ENCODE measurements at places on chromosomes 6 and 20.

DNA sequence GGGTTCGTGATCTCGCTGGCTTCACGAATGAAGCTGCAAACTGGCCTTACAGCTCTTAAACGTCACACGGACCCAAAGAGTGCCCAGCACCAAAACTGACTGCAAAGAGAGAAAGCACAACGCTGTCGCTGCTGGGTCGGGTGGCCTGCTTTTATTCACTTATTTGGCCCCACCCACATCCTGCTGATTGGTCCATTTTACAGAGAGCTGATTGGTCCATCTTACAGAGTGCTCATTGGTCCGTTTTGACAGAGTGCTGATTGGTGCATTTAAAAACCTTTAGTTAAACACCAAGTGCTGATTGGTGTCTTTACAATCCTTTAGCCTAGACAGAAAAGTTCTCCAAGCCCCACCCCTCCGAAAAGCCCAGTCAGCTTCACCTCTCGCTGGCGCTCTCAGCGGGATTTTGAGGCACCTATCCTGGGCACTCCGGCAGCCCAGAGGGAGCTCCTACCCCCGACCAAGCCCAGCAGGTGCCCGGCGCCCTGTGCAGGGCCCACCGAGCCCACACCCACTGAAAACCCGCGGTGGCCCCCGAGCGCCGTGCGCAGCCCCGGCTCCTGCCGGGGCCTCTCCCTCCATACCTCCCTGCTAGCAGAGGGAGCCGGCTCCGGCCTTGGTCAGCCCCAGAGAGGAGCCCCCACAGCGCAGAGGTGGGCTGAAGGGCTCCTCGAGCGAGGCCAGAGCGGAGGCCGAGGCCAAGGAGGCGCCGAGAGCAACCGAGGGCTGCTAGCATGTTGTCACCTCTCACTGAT, 40.0 kb upstream of the SMAP1 start:
- DNase-seq = no peak

DNA sequence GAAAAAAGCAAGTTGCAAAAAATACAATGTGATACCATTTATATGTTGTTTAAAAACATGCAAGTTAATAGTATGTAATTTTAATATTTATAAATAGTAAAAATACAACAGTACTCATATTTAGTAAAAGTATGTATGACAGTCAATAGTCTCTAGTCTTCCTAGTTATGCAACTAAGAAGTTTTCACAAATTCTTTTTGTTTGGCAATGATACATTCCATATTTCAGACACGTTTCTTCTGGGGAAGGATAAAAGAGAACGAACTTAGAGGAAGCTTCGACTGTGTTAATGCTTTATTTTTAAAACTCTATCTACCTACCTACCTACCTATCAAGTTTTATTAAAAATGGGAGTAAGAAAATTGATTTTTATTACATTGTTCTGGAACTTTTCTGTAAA, 77.7 kb downstream of the UBE3D start:
- no peak for DNase-seq

DNA sequence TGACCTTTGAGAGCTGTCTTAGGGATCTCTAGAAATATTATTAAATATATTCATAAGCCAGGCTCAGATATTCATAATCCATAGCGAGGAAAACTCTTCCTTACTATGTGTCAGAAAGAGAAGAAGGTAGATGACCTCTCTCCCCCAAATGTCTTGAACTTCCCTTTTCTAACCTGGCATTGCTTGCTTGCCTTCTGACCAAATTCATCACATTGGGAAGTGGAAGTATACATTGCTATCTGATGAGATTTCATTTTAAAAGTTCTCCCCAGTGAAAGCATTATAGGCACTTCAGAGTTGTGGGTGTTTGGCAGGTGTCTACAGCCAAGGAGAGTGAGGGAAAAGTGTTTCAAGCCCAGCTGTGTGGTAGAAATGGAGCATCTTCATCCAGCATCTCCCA, 197.3 kb downstream of the ZFAND3 start:
- no peak for DNase-seq

DNA sequence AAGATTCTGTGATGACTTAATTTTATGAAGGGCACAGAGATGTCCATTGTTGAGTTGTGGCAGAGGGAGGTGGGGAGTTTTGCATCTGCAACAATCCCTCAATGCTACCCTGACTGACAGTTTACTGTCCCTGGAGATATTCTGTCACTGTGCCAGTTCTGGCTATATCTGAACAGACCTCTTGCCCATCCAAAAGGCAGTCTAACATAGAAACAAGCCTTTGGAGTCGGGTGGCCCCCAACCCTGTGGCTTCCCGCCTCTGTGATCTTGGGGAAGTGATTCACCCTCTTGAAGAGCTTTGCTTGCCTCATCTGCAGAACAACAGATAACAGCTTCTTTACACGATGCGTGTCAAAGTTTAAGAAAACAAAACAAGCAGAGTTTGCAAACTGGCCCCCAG, 3.8 kb upstream of the E2F1 start:
- peak; percentile 55 for DNase-seq

- peak; percentile 77 for DNase-seq
Observed at GRCh38 chr20:25584905-25585704, at the start of gene NINL. Gene NINL, minus strand, starts transcription at chr20:25585531. Its CDS starts 58,944 bp downstream, at chr20:25526587.

DNA sequence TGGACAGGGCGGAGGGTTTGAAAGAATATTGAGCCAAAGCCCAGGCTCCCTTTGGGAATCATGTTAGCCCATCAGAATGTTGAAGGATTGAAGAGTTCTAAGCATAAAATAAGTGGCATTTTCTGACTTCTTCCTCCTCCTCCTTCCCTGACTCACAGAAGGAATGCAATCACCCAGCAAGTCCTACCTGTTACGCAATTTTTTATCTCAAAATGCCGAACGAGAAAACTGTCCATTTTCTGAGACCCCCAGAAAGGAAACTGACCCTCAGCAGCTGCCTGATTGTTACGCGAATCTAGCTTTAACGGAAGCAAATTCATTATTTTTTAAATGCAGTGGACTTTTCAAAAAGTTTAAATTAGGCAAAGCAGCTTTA, 4.7 kb upstream of the DNAJC5 start:
- DNase-seq = no peak

DNA sequence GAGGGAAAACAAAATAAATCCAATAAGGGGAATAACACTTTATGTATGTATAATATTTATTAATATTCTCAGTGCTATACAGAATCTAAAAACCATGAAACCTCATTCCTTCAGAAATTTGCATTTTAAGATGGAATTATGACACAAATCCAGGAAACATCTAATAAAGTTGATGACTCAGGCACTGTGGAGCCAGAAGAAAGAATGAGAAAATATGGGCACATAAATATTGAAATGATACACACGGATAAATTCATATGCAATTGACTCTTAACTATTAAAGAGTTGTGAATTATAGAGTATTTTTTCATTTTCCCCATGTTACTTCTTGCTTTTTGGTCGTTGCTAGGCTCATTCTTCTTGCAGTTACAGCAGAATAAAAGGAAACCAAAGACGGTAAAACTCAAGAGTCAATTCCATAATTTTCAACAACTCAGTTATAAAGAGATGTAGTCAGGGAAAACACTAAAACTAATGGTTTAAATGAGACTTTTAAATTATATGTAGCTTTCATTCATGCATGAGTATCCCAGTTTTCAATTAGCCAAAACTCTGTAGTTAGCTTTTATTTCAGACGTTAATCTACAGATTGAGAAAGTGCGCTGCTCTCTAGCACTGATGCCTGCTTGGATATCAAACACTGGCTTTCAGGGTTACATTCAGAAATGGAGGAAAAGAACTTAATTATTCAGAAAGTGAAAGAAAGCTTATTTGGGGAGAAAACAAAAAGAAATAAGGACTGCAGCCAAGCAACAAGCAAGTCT, 95.4 kb downstream of the ADGRB3 start:
- no peak for DNase-seq

- peak; percentile 84 for DNase-seq
Observed at GRCh38 chr6:142444376-142444775, 142.6 kb downstream of the ADGRG6 start.

- peak; percentile 65 for DNase-seq
Observed at GRCh38 chr20:59835448-59836395, 97.7 kb downstream of the SYCP2 start.

- peak; percentile 55 for DNase-seq
Observed at GRCh38 chr6:143283887-143284645, 166.4 kb downstream of the ADAT2 start.

GRCh38 chr6:143026696-143027449, 33.8 kb upstream of the AIG1 start:
- peak; percentile 28 for DNase-seq

GRCh38 chr6:18654821-18655220, 267.7 kb downstream of the RNF144B start:
- DNase-seq = no peak

DNA sequence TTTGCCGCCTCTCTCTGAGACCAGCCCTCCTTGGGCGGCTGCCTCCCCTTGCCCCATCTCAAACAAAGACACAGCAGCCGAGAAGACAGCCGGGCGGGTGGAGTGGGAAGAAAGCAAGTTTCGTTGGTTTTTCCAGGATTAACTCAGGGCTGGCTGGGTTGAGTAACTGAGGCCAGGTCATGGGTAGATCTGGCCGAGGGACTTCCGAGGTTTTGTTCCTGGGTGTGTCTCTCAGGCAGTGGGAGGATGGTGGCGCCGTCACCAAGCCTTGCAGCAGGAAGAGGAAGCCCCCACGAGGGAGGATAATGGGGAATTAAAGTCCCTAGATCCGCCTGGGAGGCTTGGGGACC, 167.2 kb downstream of the TTLL2 start:
- DNase-seq = no peak

DNA sequence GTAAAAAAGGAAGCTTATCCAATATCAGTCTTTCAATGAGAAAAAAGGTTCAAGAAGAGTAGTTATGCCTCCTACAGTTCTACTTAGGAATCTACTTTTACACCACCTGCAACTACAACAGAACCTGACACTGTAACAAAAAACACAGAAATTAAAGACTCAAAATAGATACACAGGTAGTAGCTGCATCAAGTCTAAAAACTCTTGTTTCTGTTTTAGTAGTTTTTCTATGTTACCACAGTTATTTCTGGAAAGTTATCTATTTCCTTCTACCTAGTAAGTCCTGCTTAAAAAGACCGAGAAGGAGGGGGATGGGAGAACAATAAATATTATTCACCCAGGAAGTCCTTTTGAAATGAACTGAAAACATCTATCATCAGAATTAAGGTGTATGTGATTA, 52.5 kb downstream of the ATG5 start:
- no peak for DNase-seq

DNA sequence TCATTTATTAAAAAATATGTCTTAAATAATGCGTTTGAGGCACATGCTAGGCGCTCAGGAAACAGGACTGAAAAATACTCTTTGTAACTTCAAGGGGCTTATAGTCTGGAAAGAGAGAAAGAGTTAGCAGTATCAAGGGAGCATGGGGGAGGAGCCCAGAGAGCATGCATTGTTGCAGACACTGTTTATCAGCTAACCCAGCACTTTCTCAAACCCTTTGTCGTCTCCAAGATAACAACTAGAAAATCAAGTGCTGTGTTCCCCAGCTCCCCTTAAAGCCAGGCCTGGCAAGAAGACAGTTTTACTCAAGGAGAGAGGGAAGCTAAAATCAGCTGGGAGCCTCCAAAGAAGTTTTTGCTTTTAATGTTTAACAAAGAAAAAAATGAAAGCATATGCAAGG, 98.4 kb downstream of the PERP start:
- no peak for DNase-seq

- DNase-seq = no peak
Observed at GRCh38 chr20:63318391-63319163, 25.6 kb downstream of the COL20A1 start.

All from fibroblast of skin of right biceps (primary cell).